NCI-H510A treated with DMSO at 0.1 percent for 48 hours (cell line): ENCODE measurements at places on chromosomes 4 and X.

DNA sequence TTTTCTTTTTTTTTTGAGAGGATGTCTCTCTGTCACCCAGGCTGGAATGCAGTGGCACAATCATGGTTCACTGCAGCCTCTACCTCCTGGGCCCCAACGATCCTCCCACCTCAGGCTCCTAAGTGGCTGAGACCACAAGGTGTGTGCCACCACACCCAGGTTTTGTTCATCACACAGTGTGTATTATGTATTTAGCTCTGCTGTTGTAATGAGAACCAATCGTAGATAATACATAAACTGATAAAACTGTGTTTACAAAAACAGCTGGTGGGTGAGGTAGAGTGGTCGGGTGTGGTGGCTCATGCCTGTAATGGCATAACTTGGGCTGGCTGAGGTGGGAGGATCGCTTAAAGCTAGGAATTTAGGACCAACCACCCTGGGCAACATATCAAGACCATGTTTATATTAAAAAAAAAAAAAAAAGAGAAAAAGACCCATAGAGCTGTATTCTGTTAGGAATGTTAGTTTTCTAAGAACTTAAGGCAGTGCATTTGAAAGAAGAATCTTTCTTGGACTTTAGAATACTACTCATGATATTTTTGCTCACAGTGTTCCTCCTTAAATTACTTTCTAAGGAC is 34.9 kb downstream of the POLR2B start:
- DNase-seq, result no peak

GRCh38 chr4:62015043-62015739 is 815.1 kb downstream of the ADGRL3 start:
- no peak for DNase-seq

- no peak for DNase-seq
These were observed 2.6 kb upstream of the OTUD4 start for GRCh38 chr4:145183023-145183422.

DNA sequence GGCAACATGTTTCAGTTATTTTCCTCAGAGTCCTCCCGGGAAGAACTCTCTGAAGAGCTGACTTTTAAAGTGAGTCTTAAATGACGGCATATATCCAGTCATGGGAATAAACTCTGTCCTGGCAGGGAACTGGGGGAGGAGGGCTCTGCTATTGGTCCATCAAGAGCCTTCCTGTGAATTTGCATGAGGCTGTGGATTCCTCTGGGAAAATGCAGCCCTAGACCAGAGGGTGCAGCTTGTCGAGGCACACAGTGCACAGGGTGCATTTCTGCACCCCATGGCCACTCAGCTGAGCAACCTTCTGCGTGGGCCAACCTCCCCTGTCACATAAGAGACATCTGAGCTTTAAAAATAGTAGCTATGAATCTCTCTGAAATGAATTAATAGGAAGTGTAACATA is 360.0 kb downstream of the GALNTL6 start:
- DNase-seq, result no peak

GRCh38 chr4:55312489-55313101 is 33.4 kb upstream of the SRD5A3 start:
- DNase-seq, result peak; percentile 10
